ENCODE measurements at places on chromosomes 16 and 17. TPM values are rescaled to one million over a fixed set of nuclear protein-coding genes. Genes with fewer than 3 reads are reported as not detected.
A peak's percentile ranks its signal among the peaks of the same experiment; 100 is the strongest.

Gene MAP2K6
- total RNA-seq = 0.31 TPM

DNA sequence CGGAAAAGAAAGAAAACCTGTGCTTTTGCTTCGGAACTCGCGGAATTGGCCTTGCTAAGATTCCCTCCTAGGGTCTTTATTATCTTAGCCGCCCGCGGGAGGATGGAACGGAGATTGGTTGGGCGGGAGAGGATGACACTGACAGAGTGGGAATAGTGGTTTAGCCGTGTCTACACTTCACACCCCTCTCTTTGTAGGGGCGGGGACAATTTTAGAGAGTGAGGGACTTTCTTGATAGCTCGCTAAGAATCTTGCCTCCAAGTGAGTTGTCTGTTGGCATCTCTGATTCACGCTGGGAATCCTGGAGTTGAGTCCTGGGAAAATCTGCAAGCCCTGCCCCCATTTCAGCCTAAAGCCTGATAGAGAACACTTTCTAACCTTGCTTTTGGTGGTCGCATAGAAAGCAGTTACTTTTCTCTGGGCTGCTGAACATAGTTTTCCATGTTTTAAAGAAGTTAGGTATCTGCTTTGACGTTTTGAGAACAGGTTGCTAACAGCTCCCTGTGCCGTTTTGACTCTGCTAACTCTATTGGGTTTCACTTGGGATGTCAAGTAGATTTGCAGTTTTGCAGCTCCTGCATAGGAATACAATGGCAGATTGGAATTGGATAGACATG is 697 bp downstream of the NOL11 start:
- peak; percentile 58 for DNase-seq

DNA sequence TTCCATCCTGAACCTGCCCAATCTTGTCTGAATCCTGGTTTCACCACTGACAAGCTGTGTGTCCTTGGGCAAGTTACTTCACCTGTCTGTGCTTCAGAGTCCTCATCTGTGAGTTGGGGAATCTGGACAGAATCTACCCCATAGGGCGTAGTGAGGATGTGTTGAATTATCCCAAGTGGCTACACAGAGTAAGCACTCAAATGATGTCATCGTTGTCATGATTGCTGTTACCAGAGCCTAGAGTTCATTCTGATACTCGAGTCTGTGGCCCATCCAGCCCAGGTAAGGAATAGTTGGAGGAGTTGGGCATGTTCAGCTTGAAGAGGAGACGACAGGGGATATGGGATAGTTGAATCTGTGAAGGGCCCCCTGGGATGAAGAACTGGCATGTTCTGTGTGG is 45.9 kb downstream of the MAPT start:
- DNase-seq = no peak

DNA sequence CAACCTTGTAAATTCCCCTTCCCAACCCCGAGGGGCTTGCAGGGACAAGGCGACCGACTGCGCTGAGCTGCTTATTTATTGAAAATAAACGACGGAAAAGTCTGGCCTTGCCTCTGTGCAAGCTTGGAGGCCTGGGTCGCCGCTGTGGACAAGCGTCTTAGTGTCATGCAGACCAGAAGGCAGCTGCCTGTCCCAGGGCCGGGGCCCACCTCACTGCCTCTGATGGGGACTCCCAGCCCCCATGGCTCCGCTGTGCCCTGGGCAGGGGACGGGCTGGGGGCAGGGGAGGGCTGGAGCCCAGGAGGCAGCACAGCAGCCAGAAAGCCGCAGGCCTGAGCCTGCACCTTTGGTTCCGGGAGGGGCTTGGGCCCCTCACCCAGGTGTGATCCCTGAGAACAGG is 20.7 kb downstream of the RABEP2 start:
- no peak for DNase-seq

DNA sequence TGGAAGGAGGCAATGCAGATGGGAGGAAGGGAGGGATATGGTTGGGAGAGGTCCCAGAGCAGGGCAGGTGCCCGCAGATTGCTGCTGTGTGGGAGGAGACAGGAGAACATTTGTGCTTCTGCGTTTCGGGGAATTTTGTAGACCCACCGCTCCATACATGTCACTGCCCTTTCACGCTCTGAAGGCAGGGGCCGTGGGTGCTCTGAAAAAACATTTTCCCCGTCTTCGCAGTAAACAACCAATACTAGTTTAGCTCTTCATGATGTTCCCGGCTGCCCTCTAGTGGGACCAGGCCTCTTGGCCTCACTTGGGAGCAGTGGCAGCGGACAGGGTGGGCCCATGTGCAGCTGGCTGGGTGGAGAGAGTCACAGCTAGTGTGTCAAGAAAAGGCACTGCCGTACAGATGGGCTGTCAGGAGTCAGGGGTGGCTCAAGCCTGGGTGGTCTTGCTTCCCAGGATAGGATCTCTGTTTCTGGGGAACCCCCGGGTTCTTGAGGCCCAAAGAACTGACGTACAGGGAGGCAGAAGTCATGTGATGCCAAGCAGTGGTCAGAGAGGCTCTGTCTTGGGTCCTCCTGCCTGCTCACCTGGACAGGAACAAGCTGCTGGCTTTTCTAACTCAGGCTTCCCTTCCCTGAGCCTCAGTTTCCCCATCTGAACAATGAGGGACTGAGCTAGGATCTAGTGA is 46.5 kb upstream of the CPNE2 start:
- no peak for DNase-seq

DNA sequence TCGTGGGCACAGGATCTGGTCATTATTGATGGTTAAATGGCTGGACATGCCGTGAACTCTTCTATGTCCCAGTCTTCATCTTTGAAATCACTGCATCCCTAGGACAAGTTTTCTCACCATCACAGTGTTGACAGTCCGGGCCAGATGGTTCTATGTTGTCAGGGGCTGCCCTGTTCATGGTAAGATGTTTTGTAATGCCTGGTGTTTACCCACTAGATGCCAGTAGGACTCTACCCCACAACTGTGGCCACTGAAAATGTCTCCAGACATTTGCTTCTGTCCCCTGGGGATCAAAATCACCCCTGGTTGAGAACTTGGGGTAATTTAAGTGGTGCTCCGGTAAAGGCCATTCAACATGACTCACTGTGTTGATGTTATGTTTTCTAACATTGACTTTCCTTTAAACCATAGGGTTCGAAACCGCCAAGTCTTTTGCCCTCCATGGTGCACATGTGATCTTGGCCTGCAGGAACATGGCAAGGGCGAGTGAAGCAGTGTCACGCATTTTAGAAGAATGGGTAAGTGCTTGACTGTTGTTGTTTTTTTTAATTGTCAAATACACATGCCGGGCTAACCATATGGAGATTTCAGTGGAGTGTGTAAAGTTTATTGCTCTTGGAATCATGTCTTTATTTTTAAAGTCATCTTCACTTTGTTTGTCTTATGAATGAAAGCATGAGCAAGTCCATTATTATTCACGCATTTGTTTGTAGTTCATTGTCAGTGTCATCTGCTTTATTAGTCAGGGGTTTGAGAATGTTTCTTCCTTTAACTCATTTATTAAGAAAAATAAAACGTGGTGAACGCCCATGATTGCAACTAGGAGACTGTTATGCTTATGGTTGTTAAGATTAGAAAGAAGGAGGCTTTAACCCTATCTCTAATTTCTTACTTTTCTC is 64.6 kb downstream of the WWOX start:
- no peak for DNase-seq

DNA sequence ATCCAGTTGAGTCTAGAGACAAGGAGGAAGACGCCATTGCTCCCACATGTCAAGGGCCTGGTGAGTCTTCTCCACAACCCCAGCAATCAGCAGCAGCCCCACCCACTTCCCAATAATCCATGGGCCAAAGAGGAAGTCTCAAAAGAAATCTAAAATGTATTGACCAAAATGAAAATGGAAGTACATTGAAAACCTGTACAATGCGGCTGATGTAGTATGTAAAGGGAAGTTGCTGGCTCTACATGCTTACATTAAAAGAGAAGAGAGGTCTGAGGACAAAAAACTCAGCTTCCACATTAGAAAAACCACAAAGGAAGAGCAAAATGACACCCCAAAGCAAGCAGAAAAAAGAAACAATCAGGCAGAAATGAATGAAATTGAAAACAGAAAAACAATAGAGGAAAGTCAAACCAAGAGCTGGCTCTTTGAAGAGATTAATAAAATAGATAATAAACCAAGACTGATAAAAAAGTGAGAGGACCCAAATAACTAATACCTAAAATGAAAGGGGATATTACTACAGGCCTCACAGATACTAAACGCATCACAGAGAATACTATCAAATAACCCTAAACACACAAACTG is 100.6 kb upstream of the METRNL start:
- DNase-seq = no peak

- no peak for DNase-seq
Measured at GRCh38 chr16:72072514-72073342, 9.7 kb downstream of the HPR start.

Gene ST6GALNAC1
- total RNA-seq = not detected

Gene TAT
- not detected for total RNA-seq

- DNase-seq = no peak
Measured at GRCh38 chr16:60979119-60979518, 1057.1 kb downstream of the CDH8 start.

Data from A172 (cell line).